Epithelial cell of prostate (primary cell): ENCODE measurements at places on chromosomes 2 and 18.

DNA sequence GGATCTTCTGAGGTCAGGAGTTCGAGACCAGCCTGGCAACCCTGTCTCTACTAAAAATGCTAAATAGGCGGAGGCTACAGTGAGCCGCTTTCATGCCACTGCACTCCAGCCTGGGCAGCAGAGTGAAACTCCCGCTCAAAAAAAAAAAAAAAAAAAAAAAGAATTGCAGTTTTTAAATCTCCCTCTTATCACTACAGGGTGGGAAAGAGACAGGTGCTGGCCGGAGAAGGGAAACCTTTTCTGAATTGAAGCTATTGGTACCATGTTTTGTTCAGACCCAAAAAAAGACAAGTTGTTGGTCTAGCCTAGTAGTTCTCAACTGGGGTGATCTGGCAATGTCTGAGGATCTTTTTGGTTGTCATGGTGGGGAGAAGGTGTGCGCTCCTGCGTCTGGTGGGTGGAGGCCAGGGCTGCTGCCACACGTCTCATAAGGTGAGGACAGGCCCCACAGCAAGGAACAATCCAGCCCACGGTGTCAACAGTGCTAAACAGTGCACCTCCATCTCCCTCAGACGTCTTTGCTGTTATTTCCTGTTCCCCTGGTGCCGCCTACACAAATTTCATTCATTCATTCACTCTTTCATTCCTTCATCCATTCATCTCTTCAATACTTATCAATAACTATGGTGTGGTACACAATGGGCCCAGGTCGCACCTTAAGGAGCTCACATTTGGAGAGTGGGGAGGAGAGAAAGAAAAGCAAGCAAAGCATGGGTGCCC, 28.8 kb upstream of the ODC1 start:
- DNase-seq, result no peak

DNA sequence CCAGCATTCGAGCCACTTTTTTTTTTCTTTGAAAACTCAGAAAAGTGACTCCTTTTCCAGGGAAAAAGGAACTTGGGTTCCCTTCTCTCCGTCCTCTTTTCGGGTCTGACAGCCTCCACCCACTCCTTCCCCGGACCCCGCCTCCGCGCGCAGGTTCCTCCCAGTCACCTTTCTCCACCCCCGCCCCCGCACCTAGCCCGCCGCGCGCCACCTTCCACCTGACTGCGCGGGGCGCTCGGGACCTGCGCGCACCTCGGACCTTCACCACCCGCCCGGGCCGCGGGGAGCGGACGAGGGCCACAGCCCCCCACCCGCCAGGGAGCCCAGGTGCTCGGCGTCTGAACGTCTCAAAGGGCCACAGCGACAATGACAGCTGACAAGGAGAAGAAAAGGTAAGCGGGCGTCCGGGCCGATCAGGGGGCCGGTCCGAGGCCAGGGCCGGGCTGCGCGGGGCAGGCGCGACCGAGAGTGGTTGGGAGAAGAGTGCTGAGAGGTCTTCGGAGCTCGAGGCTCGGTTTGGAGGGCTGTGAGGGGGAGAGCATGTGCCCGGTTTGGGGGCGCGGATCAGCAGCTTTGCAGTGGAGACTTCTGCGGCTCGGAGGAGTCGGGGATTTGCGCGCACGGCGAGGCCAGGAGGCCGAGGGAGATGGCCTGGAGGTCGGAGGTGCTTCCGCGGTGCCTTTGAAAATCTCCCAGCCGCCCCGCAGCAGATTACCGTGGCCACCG, 502 bp downstream of the EPAS1 start:
- DNase-seq, result no peak

- no peak for DNase-seq
Measured at GRCh38 chr18:24220318-24220688, 81.4 kb downstream of the CABYR start.

GRCh38 chr2:196322973-196323810, 151.8 kb upstream of the STK17B start:
- DNase-seq, result no peak

- no peak for DNase-seq
Measured at GRCh38 chr2:204219196-204219595, 282.6 kb downstream of the ICOS start.

DNA sequence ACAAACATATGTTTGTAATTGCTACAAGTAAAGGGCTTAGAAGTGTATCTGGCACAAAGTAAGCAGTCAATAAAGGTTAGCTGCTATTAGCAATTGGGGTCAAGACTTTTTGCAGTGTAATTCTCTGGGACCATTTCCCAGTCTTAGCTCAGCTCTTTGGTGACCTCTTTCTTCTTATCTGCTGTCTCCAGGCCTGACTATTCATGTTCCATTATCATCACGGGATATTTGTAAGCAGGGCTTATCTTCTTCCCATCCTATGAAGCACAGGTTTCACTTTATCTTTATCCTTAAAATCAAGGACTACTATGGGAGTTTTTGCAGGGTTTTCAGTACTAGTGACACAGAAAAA, 131.7 kb downstream of the DOCK10 start:
- DNase-seq, result no peak

GRCh38 chr2:17604050-17604449, 63.6 kb downstream of the VSNL1 start:
- DNase-seq, result no peak

DNA sequence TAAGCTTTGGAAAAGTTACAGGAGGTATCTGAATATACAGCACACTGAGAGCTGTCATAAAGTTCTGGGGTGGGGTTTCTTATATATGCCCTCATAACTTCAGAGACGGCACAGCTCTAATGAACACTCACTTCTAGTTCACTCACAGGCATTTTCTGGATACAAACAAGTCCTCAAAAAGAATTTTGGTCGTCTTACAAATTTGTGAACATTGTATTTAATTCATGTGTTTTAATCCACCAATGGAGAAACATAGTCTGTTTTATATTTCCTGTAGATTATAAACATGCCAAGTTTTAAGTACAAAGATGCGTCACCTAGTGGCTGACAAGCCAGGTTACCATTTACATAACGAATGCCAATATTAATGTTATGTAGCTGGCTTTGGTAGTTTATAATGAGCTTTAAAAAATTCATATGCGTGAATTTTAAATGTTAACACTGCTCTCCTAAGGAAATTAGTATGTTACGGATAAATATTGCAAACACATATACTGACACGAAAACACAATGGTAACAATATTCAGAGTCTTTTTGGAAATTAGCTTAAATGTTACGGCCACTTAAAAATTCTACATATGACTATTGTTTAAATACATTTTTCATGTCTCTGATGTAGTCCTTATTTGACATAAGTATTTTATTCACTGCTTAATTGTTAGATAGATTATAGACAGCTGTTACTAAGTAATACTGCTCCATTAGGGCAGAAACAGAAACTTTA, 2.5 kb downstream of the COL3A1 start:
- DNase-seq, result peak; percentile 3

DNA sequence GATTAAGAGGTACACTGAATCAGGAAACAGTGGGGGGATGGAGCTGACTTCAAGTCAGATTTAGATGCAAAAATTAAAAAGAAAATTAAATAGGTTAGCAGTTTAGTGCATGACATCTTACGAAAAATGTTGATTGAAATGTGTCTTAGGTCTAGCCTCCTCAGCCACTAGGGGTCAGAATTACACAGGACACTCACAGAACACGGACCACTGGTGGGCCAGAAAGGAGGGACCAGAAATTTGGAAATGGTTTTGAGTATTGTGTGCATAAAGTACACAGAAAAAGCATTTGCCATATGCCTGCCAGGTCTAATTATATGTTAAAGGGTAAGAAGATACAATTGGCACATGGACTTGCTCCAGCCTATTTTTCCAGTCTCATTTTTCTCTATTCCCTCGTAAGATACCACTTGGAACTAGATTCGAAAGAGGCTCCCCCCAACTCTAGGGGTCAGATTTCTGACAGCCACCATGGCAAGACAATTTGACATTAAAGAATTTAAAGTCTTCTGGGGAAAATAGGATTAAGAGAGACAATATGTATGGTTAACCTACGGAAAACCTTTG, 550.2 kb upstream of the SETBP1 start:
- no peak for DNase-seq

- no peak for DNase-seq
Measured at GRCh38 chr18:41486575-41486974, 468.5 kb upstream of the PIK3C3 start.

DNA sequence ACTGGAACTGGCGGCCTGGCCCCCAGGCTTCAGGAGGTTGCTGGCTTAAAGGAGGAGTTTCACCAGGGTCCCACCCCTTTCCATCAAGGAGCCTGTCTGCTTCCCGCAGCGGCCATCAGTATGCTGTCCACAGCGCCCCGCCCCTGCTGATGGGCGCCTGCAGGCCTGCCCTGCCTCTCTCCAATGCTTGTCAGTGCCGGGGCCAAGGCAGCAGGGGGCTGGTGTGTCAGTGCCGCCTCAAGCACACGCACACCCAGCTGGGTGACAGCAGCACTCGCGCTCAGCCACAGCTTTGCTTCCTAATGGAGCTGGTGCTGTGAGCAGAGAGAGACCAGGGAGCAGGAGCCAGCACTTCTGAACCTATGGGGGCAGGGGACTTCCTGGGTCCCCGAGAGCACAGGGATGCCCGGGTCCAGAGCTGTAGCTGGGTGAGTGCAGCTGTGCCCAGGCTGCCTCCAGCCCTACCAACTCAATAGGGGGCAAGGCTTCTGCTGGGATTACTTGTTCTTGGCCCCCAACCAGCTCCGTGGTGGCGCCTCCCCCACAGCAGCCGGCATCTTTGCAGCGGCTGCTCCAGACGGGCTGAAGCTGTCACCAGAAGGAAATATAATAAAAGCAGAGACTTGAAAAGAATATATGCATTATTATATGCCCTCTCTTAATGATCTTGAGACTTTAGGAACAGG, 377.2 kb upstream of the LRATD1 start:
- no peak for DNase-seq

DNA sequence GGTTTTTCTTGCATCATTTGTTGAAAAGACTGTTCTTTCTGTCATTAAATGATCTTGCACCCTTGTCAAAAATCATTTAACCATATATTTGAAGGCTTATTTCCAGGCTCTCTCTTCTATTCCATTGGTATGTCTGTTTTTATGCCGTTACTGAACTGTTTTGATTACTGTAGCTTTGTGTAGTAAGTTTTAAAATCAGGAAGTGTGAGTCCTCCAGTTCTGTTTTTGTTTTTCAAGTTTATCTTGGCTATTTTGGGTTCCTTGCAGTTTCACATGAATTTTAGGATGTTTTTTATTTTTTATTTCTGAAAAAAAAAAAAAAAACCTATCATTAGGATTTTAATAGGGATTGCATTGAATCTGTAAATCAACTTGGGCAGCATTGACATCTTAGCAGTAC, 39.0 kb downstream of the SLC39A10 start:
- no peak for DNase-seq

GRCh38 chr2:146374505-146374904, 1470.3 kb upstream of the ACVR2A start:
- no peak for DNase-seq
